GM12878 (cell line): ENCODE measurements at places on chromosomes 4 and X.

- no peak for DNase-seq
Measured at GRCh38 chr4:151226004-151226932, 50.7 kb upstream of the PRSS48 start.

- DNase-seq: no peak
Measured at GRCh38 chr4:82402196-82402775, 28.0 kb downstream of the HNRNPDL start.

DNA sequence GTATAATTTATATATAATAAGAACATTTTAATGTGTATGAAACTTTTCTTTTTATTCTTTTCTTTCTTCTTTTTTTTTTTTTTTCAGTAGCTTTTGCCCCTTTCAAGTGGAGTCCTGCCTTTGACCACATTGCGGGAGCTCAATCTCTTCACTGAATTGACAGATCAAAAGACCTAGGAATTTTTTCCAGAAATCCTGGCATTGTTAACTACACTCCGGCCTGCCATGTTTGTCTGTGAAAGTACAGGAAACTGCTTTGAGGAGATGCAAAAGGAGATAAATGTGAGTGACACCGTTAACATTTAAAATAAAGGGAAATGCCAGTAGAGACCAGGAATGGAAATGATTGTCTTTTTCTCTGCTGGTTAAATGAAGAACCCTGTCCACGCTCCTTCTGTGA, 159.3 kb upstream of the VCX3A start:
- DNase-seq: no peak

DNA sequence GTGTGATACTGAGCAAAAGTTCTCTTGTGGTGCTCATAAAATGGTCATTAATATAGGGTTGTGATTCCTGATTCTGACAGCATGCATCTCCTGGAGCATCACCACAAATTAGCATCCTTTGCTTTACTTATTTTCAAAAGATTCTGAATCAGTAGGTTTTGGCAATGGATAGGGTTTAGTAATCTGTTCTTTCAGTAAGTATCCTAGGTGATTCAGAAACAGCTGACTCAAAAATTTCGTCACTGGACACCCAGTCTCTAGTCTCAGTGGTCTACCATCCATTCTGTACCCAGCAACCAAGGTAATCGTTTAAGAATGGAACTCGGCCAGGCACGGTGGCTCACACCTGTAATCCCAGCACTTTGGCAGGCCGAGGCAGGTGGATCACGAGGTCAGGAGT, 4.1 kb downstream of the CBLL2 start:
- no peak for DNase-seq

- no peak for DNase-seq
Measured at GRCh38 chrX:100946299-100946927, 17.7 kb upstream of the XKRX start.

DNA sequence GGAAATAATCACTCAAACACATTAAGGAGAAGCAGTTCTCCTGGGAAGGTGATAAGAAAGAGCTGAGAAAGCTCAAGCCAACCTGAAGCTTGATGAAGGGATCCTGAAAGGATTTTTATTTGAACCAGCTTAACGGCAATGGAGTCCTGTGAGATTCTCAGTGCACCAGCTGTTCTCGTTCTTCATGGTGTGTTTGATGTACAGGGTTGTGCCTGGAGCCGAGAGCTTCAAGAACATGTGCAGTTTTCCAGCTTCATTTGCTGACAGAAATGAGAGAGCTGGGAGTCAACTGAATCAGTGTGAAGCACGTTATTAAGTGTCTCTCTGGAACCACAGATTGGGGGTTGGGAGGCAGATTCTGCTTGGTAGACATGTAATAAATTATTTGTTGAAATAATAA, 115.7 kb downstream of the ANKRD50 start:
- no peak for DNase-seq

DNA sequence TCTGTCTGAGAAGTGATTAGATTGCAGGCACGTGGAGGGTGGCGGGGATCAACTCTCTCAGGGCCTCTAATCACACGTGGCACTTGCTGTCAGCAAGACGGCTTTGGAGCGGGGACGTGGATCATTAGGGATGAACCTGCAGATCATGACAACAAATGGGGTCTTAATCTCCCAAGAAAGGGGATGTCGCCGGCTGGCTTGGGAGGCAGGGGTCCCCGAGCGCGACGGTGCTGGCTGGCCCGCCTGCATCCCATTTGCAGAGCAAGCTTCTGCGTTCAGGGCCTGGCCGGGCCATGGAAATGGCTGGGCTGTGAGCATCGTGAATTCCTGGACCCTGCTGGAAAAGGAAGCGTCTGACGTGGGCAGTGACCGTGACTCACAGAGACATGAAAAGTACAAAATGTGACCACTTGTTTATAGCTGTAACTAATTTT, 85.1 kb upstream of the SHOX start:
- DNase-seq: no peak

DNA sequence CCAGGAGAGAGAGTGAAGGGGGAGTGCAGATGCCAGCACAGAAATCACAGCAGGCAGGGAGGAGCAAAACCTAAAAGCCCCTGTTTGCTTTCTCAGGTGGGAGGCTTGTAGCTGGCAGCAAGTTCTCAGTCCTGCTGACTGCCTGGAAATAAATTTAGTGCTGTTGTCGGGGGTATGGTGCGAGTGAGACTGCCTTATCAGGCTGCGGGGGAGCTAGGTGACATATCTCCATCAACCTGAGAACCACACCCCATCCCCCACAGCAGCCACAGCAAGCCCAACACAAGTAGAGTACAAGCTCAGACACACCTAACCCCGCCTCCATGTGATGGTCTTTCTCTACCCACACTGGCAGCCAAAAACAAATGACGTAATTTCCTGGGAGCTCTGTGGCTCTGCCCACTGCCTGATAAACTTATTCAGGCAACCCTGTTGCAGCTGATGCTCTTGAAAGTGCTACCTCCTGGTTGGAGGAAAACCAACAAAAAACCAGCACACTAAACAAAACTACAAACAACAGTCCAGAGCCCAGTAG, 953.4 kb upstream of the NDST4 start:
- no peak for DNase-seq

DNA sequence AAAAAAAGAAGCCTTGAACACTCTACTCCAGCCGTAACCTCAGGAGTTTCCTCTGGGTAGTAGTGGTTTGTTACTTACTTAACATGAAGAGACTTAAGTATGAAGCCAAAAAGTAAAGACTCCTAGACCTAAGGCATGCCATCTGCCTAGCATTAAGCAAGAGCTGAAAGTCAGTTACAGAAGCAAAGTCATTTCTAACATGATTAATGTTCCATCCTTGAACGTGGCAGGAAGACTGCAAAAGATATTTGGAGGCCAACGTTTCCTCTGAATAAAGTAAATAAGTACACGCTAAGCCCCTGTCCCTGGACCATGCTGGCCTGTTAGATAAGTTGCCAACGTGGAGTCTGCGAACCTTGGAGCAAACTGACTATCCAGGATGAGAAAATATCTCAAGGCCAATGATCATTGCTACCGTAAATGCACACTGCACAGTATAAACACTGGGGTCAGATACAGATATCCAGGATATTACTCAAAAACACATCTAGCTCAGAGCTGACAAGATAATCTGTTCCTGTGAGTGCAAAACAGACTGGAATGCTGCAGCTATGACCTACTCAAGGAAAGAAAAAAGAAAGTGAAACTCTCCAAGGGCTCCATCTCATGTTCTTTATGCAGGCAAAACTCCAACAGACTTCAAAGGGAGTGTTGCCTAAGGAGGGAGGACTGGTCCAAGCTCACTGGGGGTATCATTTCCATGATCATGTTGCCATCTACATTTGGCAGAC, 255.8 kb downstream of the COL25A1 start:
- no peak for DNase-seq

GRCh38 chr4:1713003-1713851, 1.1 kb upstream of the SLBP start:
- no peak for DNase-seq

DNA sequence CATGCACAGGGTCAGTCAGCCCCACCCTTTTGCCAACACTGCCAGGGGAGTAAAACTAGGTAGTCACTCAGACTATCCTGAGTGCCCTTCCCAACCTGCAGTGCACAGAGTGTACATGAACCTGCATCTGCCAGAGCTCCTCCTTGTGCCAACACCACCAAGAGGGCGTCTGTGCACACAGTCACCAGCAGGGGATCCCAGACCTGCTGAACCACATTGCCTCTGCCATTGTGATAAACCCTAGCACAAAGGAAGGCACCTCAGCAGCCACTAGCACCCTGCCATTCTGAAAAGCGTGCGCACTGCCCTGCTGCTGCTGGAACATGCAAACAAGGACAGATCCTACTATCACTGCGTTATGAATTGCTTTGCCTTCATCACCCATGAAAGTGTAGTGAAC, 247.8 kb upstream of the POU3F4 start:
- DNase-seq: no peak

DNA sequence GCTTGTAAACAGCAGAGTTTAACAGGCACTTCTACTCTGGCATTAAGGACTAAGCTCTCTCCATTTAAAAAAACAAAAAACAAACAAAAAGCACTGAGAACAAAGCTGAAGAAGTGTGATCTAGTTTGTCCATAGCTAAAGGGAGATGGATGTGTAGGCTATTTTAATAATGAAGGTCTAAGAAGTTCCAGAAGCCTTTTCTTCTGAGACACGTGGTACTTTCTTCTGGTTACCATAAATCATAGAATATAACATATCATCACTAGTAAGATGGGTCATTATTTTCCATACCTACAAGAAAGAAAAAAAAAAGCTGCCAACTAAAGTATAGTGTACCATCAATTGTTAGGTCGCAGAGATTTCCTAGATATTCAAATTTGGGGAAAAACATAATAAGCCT, 722 bp upstream of the NBDY start:
- no peak for DNase-seq

DNA sequence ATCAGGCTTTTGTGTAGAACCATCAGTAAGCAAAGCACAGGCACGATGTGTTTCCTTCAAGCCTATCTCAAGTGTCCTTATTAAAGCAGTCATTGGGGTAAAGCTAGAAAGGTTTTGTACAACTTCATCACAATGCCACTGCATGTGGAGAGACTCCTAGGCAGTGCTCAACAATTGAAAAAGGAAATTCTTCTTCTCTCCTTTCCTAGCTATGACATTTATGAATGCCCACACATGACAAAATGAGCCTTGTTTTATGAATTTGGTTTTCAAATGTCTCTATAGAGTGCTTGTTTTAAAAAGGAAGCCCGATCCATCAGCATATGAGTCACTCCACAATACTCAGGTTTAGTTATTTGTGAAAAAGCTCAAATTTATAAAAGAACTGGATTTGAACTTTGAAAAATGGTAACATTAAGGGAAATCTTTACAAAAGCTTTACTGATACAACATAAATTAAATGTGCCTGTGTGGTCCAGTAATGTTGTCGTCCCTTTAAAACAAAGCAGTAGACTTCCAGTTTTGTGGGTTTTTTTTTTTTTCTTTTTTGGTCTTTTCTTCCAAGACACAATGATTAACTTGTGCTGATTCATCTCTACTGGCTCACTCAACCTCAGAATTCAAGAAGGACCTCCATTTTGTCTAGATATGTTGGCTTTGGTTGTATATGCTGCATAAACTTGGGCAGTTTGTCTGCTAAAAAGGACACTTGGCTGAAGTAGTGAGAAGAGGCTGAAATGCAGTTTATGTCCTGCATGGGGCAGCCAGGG, 273.8 kb downstream of the GASK1B start:
- DNase-seq: no peak

DNA sequence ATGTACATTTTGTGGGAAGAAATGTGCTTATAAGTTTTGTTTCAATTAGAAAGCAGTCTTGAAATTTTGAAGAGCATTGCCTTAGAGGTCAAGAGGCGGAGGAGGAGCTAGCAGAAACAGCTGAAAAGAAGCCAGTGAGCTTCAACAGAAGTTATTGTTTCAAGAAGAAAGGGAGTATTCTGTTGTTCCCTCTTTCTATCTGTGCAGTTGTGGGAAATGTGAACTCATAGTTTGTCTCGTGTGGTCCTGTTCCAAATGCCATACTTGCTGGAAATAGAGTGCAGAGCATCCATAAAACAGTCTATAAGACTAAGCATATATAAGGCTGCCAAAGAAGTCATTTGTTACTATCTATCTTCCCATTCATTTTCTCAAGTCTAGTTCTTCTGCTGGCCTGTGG, 1015.7 kb downstream of the DMD start:
- DNase-seq: no peak

DNA sequence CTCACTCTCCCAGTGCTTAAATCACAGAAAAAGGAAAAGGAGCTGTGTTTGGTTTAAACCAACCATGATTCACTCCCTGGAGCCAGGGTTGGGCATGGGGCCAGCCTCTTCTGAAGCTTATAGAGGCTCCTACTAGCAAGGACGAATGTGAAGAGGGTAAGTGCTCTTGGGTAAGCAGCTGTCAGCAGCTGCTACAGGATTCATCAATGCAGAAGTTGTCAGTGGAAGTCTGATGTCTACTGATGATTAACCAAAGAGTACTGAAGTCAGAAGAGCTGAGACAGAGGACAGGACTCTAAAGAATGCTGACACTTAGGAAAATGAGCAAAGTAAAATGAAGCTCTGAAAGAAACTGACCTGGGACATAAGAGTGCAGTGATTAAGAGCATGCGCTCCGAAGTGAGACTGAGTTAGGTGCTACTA, 32.7 kb upstream of the JADE1 start:
- no peak for DNase-seq

GRCh38 chr4:70925899-70926635, 23.9 kb downstream of the MOB1B start:
- peak; percentile 58 for DNase-seq

DNA sequence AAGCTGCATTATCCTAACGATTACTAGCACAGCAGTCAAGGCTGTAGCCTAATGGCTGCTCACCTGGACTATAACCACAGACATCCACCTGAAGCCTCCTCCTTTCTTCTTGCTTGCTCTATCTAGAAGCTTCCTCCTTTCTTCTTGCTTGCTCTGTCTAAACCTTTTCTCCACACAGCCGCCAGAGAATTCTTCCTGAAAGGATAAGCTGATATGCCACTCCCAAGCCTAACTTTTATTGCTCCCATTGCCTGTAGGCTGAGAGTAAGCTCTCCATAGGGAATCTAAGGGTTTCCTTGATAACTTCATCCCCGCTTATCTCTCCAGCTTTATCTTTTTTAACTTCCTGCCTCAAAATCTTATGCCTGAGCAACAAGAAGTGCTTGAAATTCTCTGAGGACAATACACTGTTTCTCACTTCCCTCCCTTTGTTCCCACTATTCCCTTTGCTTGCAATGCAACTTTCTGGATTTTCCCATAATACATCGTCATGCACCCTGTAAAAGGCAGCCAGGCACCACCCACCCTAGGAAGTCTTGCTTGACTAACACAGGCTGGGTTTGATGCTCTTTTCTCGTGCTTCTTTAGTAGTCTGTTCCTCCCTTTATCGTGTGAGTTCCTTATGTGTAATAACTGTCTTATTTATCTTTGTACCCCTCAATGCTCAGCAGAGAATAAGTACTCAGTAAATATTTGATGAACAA, 1.4 kb upstream of the LRIT3 start:
- DNase-seq: no peak

- DNase-seq: peak; percentile 20
Measured at GRCh38 chrX:20352935-20353336, 86.2 kb upstream of the RPS6KA3 start.
